Progenitor cell of endocrine pancreas (in vitro differentiated cells): ENCODE measurements at places on chromosomes 3 and 15. TPM values are rescaled to one million over a fixed set of nuclear protein-coding genes. Genes with fewer than 3 reads are reported as not detected.

DNA sequence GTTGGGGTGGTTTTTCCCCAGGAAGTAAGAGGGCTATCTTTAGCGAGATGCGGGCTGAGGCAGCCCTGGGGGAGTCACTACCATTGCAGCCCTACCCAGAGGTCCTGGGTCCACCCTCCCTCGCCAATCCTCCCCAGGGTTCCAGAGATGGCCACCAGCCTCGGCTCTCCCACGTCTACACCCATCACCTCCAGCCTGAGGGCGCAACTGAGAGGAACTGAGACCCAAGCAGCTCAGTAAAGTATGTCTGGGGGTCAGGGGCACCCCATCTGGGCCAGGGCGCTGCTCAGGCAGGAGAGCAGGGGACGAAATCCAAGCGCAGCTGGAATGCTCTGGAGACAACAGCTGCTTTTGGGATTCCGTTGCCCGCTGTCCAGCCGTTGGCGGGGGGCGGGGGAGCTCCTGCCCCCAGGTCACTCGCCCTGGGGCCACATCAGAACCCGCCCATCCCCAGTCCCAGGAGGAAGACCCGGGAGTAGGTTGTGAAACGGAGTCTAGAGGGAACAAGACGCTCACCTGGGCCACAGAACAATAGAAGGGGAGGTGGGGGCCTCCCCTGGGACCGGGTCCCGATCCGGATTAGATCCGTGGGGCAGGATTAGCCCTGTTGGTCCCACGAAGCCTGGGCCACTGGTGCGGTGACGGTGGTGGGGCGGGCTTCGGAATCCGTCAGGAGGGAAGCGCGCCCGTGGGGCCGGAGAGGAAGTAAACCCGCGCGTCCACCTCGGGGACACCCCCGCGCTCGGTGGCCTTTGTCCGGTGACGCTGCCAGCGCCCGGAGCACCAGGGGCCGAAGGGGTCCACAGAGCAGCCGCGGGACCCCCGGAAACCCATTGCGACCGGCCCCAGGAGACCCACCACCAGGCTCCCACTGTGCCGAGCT is 1.4 kb upstream of the NDUFAF3 start:
- H3K27ac ChIP-seq, result peak overlapping the region; percentile 99
- H3K4me1 ChIP-seq, result peaks cover 25% of the 10 kb centered on the region
- H3K4me3 ChIP-seq, result peak overlapping the region; percentile 94
- no peak for DNase-seq
- peaks cover 11% of the 10 kb centered on the region for H3K36me3 ChIP-seq

Gene UCN2
- 1.2 and 1.4 TPM in 2 replicates for total RNA-seq

Gene CPN2
- not detected in 2 replicates for total RNA-seq

- DNase-seq, result no peak
- H3K27ac ChIP-seq, result no peak overlapping the region
- H3K36me3 ChIP-seq, result peaks cover 2% of the 10 kb centered on the region
- no peaks in the 10 kb centered on the region for H3K27me3 ChIP-seq
These were observed 54.2 kb upstream of the ACAD9 start for GRCh38 chr3:128825117-128825725.

Gene GADL1
- 1.8 and 1.9 TPM in 2 replicates for total RNA-seq

DNA sequence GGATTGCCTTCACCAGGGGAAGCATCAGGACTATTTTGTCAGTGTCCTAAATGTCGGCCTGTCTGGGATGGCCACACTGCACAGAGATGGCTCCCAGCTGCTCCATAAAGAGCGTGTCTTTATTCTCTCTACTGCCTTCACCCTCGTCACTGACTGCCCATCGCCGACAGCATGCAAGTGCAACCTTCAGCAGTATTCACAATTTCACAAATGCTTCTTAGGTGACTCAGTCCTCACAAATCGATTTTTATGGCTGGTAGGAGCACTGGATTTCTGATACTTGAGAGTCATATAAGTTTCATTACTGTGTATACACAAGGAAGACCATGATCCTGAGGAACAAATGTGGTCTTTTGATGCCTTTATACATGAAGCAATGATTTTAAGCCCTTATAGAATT is 1.1 kb upstream of the SSUH2 start:
- peaks cover 18% of the 10 kb centered on the region for H3K4me1 ChIP-seq
- peaks cover 67% of the 10 kb centered on the region for H3K27me3 ChIP-seq
- no peak for DNase-seq
